Natural killer cell treated with Interleukin-12 subunit alpha and Interleukin-12 subunit beta and Interleukin-15 and Interleukin-18, amount 100 ng/mL, for 72 hours (primary cell): ENCODE measurements at places on chromosomes 11 and 22. TPM values are rescaled to one million over a fixed set of nuclear protein-coding genes. Genes with fewer than 3 reads are reported as not detected.

SYT8 gene
- total RNA-seq, result not detected

MRGPRF gene
- not detected for total RNA-seq

CBLIF gene
- not detected for total RNA-seq

CHKA gene
- 34.9 TPM for total RNA-seq

GCAT gene
- total RNA-seq, result 12.3 TPM

DBX1 gene
- total RNA-seq, result not detected

CECR2 gene
- total RNA-seq, result not detected

CTSF gene
- total RNA-seq, result 2.7 TPM

SCGB1D2 gene
- not detected for total RNA-seq

DYNC2H1 gene
- 3.7 TPM for total RNA-seq

SLC22A6 gene
- not detected for total RNA-seq

DNA sequence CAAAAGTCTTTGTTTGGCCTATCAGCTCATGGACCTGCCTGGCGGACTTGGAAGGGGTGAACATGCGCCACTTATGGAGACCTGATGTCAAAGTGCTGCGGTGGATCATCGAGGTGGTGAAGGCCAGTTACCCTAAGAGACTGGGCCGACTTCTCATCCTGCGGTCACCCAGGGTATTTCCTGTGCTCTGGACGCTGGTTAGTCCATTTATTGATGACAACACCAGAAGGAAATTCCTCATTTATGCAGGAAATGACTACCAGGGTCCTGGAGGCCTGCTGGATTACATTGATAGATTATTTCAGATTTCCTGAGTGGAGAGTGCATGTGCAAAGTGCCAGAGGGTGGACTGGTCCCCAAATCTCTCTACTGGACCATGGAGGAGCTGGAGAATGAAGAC lies 17.9 kb downstream of the ALKBH3 start:
- H3K4me3 ChIP-seq, result no peak overlapping the region
- no peak overlapping the region for H3K27ac ChIP-seq
- no peaks in the 10 kb centered on the region for H3K4me1 ChIP-seq

DNA sequence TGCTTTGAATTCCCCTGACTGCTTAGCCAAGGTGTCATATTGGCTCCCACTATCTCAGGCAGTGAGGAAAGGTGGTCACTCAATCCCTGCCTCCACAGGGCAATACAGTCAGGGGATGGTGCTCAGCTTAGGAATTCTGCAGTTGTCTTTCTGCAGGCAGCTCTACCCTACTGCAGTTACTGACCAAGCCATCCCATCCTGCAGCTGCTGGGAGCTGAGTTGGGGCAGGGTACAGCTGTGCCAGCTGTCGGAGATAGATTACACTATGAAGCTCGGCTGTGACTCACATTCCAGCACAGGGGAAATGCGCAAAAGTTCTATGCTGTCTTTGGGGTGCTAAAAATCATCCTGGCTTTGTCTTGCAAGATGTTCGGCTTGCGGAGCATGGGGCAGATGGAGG lies 4.4 kb upstream of the DAGLA start:
- no peaks in the 10 kb centered on the region for H3K4me1 ChIP-seq
- H3K27me3 ChIP-seq, result peaks cover 40% of the 10 kb centered on the region
- no peaks in the 10 kb centered on the region for H3K36me3 ChIP-seq
- H3K27ac ChIP-seq, result no peak overlapping the region

DNA sequence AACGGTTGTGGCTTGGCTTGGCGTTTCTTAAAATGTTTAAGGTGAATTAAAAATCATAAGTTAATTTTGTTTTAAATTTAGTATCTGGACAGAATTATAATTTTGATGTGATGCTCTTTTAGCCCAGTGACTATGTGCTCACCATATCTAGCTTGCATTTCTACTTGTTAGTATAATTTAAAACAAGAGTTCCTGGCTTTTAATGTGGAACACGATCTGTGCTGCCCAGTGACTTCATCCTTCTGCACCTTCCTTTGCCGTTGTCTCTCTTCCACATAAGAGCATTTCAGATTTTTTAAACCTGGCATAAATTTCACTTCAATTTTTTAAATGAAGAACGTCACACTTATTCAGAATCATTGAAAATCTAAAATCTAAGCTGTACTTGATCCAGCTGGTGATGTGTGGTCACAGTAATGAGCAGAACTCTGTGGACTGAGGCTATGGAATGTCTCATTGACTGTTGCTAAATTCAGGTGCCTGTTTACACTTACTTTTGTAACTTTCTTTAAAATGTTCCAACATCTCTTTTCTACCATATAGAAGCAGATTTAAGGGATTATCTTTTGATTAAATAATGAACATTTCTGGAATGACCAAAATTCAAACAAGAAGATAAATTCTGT lies 75.4 kb upstream of the ADSL start:
- H3K4me3 ChIP-seq, result no peak overlapping the region
- H3K4me1 ChIP-seq, result peaks cover 7% of the 10 kb centered on the region
- DNase-seq, result no peak
- no peak overlapping the region for H3K27ac ChIP-seq

DNA sequence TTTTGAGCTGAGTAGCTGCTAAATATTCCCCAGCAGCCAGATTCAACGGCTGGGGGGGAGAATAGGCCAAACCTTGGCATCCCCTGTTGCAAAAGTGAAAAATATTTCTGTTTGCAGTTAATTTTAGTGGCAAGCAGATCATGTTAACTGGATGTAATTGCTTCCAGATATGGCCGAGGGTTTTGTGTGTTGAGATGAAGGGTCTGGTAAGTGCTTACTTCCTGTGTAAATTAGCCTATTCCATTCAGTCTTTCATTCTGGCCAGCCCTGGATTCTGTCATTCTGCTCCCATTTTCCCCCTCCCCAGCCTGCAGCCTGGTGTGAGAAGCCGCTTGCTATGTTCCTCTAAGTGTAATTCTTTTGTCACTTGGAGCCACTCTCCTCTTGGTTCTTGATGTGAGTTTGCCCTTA lies 17.4 kb downstream of the ZBTB16 start:
- H3K36me3 ChIP-seq, result no peaks in the 10 kb centered on the region
- peak overlapping the region; percentile 84 for H3K4me3 ChIP-seq
- DNase-seq, result no peak
- peaks cover 89% of the 10 kb centered on the region for H3K4me1 ChIP-seq
- H3K27ac ChIP-seq, result peak overlapping the region; percentile 71
- H3K27me3 ChIP-seq, result no peaks in the 10 kb centered on the region

GRCh38 chr11:88231894-88232482 lies 56.7 kb upstream of the RAB38 start:
- no peaks in the 10 kb centered on the region for H3K27me3 ChIP-seq
- H3K36me3 ChIP-seq, result peaks cover 30% of the 10 kb centered on the region
- no peak overlapping the region for H3K4me3 ChIP-seq

DNA sequence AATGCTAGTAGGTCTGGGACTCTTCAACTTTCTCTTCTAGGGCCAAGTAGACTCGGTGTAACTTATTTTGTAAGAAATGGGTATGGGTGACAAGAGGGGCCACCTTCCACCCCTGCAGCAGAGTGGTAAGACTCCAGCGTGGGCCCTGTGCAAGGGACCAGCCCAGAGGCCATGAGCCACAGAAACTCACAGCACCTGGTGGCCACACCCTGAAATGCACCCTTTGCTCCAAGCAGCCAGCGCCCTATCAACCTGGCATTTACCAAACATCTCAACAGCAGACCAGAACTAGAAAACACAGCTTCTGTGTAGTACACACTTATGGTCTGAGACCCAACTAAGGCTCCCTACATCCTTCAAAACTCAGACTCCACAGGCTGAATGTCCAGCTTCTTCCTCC lies 5.7 kb downstream of the CDCA5 start:
- peaks cover 10% of the 10 kb centered on the region for H3K36me3 ChIP-seq
- DNase-seq, result peak; percentile 60
- H3K4me3 ChIP-seq, result no peak overlapping the region
- peaks cover 15% of the 10 kb centered on the region for H3K4me1 ChIP-seq
- H3K27ac ChIP-seq, result peak overlapping the region; percentile 20
- no peaks in the 10 kb centered on the region for H3K27me3 ChIP-seq

GRCh38 chr11:115919341-115920091 lies 415.3 kb upstream of the CADM1 start:
- H3K27me3 ChIP-seq, result peaks cover 16% of the 10 kb centered on the region
- no peaks in the 10 kb centered on the region for H3K36me3 ChIP-seq
- peak overlapping the region; percentile 45 for H3K4me3 ChIP-seq
- no peak for DNase-seq

DNA sequence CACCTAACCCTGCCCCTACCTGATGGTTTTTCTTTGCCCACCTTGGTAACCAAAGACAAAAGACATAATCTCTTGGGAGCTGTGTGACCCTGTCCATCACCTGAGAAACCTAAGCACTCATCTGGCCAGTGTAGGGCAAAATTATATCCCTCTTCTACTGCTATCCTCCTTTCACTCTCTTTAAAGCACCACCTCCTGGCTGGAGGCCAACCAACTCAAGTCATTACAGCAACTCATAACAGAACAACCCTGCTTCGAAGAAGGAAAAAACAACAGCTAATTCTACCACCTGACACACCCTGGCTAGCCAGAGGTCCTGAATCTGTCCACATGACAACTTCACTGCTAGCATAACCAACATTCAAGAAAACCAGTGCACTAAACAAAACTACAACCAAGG lies 45.5 kb downstream of the GAS2 start:
- H3K4me3 ChIP-seq, result no peak overlapping the region
- H3K27ac ChIP-seq, result no peak overlapping the region
- DNase-seq, result no peak
- H3K27me3 ChIP-seq, result peaks cover 8% of the 10 kb centered on the region
- no peaks in the 10 kb centered on the region for H3K4me1 ChIP-seq

DNA sequence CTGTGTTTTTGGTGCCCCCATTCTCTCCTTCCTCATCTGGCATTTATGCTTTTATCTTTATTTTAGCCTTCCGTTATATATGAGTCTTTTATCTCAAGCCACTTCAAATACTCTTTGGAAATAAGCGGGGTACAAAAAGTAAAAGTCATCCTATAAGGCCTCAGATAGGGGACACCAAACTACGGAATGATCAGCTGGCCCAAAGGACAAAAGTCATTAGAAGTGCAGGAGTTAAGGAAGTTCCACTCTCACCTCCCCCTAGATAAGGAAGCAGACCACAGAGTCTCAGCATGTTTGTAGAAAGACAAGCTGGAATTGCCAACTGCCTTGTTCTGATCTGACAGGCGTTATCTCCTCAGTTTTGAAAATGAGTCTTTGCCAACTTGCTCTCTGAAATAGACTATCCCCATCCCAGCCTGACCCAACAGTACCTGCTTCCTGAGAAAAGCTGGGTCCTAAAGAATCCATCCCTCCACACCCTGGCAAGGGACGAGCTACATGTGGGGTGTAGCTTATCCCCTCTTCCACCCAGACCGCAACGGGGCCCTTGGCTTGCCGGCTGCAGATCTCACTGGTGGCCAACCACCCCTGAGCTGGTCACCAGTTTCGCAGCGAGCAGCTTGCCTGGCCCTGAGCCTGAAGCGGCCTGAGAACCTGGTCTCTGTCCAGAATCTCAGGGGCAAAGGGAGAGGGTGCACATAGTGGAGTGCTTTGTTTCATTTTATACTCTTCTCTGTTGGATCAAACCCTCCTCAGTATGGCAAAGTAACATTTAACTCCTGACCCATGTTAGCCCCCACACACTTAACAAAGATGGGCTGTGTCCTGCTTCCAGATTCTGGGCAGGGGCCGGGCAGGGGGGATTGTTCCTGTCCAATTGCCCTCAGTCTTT lies 13.8 kb downstream of the FADS2 start:
- no peaks in the 10 kb centered on the region for H3K36me3 ChIP-seq
- no peaks in the 10 kb centered on the region for H3K27me3 ChIP-seq
- no peak for DNase-seq

GRCh38 chr11:15212876-15213275 lies 98.2 kb downstream of the INSC start:
- H3K36me3 ChIP-seq, result no peaks in the 10 kb centered on the region
- H3K4me3 ChIP-seq, result no peak overlapping the region
- H3K27ac ChIP-seq, result no peak overlapping the region
- peaks cover 12% of the 10 kb centered on the region for H3K27me3 ChIP-seq

DNA sequence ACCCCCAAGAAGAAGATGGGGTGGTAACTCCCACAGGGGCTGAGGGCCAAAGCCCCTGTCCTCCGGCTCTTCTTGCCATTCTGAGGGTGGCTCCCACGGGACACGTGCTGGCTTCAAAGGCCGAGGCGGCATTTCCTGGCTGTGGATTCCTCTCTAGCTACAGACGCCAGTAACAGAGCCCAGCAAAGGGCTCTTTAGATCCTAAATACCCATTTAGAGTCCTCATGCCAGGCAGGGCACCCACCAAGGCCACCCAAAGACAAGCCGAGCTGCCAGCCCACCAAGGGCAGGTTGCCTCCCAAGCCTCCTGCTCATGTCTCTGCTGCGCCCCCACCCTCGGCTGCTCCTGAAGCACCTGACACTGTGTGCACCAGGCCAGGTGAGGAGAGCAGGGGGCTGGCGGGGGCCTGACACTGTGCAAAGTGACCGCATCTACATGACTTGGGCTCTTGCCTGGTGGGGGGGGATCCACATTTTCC lies 5.7 kb downstream of the LRFN4 start:
- no peak for DNase-seq
- H3K27ac ChIP-seq, result no peak overlapping the region
- H3K4me1 ChIP-seq, result no peaks in the 10 kb centered on the region
- no peak overlapping the region for H3K4me3 ChIP-seq

DNA sequence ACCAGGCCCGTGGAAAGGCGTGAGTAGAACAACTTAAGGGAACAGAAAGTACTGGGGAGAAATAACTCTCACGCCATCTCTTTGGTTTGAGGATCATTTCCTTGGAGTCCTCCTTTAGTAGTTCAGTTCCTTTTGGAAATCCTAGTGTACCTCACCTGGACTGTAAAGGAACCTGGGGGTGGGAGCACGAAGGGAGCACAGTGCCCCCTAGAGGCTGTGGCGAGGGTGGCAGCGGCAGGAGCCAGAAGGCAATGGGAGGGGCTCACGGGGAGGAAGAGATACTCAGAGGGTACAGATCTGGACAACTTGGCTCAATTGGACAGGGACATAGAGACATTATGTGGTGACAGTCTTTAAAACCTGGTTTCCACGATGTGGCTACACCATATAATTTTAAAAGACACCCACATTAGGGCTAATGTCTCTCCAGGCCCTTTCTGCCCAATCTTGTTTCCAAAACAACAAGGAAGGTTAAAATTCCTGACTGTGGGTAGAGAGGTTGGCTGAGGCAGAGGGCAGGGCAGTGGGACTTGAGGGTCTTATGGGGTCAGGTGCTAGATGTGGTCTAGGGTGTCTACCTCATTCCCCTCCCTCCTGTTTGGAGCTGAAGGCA lies 87.0 kb downstream of the CSNK2A3 start:
- H3K36me3 ChIP-seq, result no peaks in the 10 kb centered on the region
- H3K4me1 ChIP-seq, result no peaks in the 10 kb centered on the region
- H3K4me3 ChIP-seq, result no peak overlapping the region
- H3K27ac ChIP-seq, result no peak overlapping the region

GRCh38 chr11:58963551-58964104 lies 24.3 kb downstream of the GLYATL1 start:
- no peaks in the 10 kb centered on the region for H3K36me3 ChIP-seq
- no peaks in the 10 kb centered on the region for H3K4me1 ChIP-seq
- no peak for DNase-seq
- peaks cover 11% of the 10 kb centered on the region for H3K27me3 ChIP-seq
- H3K27ac ChIP-seq, result no peak overlapping the region
- H3K4me3 ChIP-seq, result no peak overlapping the region

GRCh38 chr22:30586414-30586813 lies 5.3 kb downstream of the PES1 start:
- H3K27ac ChIP-seq, result no peak overlapping the region
- no peak for DNase-seq
- peaks cover 4% of the 10 kb centered on the region for H3K4me1 ChIP-seq

GRCh38 chr22:39176143-39176713 lies 23.7 kb upstream of the CBX7 start:
- H3K4me3 ChIP-seq, result no peak overlapping the region
- H3K27me3 ChIP-seq, result no peaks in the 10 kb centered on the region
- H3K4me1 ChIP-seq, result peaks cover 41% of the 10 kb centered on the region
- no peaks in the 10 kb centered on the region for H3K36me3 ChIP-seq
- H3K27ac ChIP-seq, result no peak overlapping the region
